ENCODE measurements at places on chromosomes 2 and 18.

- DNase-seq = no peak
Observed at GRCh38 chr18:75081486-75081885, 127.5 kb downstream of the PTGR3 start.

DNA sequence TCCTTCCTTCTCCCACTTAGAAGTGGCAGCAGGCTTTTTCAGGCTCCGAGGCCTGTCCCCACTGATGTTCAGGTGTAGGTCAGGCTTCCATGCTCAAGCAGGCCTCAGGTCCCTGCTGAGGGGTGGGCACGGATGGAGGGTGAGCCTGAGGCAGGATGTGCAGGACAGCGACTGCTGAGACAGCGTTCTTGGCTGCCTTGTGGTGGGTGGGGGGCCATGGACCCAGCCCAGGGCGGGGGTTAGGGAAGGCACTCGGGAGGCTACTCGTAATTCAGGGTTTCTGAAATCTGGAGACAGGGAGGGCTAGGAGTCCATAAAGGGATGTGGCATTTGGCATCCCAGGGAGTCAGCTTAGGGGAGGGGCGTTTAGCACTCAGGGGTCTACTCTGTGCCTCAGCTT, 30.3 kb downstream of the COLEC11 start:
- no peak for DNase-seq

DNA sequence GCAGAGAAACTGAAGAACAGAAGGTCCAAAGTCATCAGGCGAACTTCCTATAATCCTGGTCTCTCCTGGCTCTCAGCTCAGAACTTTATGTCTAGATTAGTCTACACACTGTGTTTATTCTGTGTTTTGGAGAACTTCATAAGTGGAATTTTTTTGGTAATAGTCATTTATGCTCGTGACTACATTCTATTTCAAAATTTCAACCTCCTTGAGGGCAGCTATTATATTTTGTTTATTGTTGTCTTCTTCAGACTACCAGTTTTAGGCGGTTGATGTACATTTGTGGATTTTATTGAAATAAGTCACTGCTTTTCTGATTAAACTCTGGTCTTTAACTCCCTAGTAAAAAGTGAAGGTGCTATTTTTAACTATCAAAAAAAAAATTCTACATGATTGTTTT, 816.6 kb downstream of the SATB2 start:
- DNase-seq = no peak

- DNase-seq = peak; percentile 49
Observed at GRCh38 chr18:23311351-23312121, 141.6 kb upstream of the RIOK3 start.

GRCh38 chr18:30889519-30890301, 152.8 kb downstream of the DSC3 start:
- DNase-seq = no peak

GRCh38 chr18:21575656-21576055, 24.8 kb downstream of the ESCO1 start:
- no peak for DNase-seq

GRCh38 chr2:226579519-226579918, 220.1 kb downstream of the IRS1 start:
- DNase-seq = no peak

GRCh38 chr2:162111958-162112850, 38.2 kb upstream of the DPP4 start:
- no peak for DNase-seq

DNA sequence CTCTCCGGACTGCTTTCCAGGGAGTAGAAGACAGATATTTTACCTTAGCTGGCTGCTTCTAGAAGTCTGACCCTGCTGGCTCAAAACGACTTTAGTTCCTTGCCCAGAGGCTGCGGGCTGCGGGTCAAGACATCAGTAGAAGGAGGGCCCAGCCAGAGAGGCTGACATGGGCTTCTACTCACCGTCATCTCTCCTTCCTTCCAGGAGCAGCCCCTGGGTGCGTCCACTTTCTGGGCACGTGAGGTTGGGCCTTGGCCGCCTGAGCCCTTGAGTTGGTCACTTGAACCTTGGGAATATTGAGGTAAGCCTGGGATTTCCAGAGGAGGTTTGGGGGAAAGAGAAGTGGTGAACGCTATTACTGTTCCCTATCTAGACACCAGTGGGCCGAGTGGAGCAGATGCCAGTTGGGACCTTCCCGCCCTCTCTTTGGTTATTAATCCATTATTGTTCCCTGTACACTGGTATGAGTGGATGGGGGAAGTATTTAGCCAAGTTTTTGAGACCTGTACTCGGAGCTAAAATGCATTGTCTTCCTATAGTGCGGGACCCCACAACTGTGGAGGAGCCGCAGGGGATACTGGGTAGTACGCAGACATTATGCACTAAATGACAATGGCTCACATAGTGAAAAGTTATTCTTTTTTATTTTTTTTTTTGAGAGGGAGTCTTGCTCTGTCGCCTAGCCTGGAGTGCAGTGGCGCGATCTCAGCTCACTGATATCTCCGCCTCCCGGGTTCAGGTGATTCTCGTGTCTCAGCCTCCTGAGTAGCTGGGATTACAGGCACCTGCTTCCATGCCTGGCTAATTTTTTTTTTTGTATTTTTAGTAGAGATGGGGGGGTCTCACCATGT, 26.3 kb upstream of the CASP8 start:
- no peak for DNase-seq

DNA sequence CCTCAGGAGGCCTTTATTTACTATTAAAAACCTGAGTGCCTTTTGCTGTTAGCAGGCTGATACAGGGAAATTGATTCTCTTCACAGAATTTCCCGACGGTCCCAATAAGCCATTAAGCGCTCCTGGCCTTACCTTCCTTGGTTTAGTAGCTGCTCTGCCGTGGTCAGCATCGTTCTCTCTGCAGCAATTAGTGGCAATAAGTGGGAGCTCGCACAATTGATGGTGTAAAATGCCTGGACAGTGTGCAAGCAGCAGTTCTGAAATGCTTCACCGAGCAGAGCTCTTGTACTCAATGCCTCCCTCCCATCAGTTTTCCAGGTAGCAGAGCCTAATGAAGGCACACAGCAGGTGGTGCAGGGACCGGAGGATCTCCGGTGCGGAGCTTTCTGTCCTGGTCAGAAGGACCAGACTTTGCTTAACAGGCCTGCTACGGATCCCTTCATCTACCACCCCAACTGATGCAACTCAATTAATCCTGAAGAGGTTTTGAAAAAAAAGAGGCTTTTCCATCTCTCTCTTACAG, 1.1 kb upstream of the LINC00305 start:
- no peak for DNase-seq

DNA sequence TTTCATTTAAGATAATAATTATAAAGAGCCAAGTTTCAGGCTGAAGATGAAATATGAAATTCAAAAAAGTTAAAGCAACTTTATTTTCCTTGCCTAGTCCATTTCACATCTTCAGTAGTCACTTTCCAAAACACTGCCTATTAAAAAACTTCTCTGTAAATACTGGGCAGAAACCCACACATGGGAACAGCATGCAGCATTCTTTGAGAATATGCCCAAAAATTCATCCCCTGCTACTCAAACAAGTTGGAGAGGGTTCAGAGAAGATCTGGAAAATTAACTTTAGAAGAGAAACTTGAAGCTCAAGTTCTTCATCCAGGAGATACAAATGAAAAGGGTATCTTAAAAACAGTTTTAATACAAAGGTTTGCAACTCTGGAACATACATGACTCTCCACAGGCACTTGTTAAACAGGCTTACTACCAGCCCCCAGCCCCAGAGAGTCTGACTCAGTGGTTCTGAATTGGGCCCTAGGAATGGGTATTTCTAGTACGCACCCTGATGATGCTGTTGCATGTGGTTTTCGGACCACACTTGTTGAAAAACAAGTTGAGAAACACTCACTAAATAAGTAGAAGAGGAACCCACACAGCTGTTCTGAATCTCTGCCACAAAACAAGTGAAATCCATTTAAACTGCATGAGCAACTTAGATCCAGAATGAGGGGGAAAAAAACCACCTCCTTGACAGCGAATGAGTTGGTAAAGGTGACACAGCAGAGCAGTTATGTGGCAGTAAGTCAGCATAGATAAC, 329.1 kb downstream of the SATB2 start:
- no peak for DNase-seq

- DNase-seq = peak; percentile 45
Observed at GRCh38 chr2:60586081-60586480, 32.6 kb upstream of the BCL11A start.

DNA sequence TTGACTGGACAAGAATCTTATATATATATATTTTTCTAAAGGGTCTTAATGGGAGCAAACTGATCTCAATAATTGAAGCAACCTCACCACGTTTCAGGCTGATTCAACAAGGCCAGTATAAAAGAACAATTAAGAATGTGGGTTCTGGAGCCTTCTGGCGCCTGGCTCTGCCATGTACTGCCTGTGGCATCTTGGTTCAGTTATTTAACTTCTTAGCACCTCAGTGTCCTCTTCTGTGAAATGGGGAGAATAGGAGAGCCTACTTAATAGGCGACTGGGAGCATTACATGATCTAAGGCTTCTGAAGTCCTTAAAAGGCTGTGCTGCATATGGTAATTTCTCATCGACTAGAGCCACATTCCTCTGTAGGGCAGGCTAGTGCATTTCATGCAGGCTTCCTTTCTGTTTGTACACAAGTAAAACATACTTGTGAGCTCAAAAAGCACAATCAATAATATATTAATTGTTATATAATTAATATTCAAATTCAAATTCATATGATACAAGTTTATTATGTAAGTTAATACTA, 118.4 kb upstream of the LYPD1 start:
- DNase-seq = no peak

DNA sequence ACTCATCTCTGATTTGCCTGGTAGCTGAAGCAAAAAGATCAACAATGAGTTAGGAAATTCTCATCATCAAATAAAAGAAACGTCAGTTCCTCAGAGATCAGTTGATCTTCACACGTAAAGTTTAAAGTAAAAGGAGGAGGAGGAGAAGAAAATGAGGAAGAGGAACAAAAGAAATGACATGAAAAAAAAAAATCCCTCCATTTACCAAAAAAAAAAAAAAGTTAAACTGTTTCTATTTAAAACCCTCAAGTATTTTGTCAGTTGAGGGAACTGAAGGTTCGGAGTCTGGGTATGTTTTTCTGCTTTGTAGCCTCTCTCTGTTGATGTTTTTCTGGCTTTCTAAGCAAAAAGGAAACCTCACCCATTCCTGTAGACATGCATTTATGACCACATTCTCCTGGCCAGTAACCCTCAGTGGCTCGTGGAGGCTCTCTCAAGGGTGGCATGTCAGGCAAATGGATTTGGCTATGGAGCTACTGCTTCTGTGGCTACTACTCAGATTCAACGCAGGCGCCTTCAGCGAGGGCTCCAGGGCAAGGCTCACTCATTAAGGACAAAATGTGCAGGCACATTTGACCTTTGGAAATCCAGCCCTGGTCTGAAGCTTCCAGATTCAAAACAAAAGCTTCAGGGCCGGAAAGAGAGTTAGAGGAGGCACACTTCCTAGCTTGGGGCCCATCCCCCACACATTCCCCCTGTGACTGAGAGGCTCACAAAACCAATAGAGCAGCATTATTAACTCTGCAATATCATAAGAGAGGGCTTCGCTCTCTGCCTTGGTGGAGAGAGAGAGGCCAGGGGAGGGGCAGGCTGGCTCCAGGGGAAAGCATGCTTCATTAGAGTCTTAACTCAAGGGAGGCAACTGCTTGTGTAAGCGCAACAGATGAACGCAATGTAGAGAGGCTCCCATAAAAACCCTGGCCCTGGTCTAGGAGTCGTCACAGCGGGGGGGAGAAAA, 22.3 kb downstream of the KLF7 start:
- no peak for DNase-seq

GRCh38 chr2:156349605-156350004, 17.1 kb upstream of the NR4A2 start:
- no peak for DNase-seq

GRCh38 chr2:18482666-18483065, 77.8 kb downstream of the RDH14 start:
- DNase-seq = no peak

DNA sequence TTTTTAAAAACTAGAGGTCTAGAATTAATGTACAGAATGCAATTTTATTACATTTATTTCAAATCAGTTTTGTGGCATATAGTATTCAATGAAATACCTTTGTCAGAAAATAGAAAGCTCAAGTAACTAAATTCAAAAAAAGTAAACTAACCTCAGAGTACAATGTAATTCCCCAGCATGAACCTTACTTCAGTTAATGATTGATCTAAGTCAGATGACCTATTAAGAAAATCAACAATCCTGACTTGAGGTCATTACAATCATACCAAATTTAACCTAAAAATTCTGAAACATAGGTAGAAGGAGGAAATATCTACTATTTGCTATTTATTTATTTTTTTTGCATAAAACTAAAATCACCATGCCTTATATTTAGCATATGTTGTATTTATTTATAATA, 142.9 kb downstream of the CCDC102B start:
- no peak for DNase-seq

DNA sequence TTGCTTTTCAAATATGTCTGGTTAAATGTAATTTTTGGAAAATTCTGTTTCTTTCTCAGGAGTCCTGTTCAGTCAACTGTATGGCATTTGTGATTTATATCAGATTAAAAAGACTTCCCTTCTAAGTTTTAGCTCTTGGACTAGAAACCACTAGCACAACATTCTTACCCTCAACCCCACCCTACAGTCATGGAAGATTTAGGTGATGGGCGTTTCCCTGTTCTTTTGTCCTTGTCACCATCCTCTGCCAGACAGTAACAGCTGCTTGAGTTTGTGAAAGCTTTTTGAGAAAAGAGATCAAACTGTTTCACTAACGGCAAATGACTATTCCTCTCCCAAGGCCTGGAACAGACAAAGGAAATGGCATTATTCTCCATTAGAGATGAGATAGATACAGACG, 31.8 kb downstream of the SERPINB5 start:
- DNase-seq = no peak

DNA sequence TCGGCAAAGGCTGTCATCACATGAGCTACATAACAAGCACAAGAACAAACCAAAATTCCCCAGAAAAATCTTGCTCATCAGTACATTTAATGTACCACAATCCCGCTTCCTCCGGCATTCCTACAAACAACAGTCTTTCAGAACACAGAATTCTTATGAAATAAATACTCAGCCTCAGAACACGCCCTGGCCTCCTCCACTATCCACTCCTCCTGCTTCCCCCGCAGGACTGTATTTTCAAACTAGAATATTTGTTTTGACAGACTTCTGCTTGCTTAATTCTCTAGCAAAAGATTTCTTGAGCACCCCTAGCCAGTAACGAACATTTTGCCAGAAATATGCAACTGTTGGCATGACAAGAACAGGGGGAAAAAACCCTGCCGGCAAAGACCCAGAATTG, 131.2 kb downstream of the THADA start:
- no peak for DNase-seq

DNA sequence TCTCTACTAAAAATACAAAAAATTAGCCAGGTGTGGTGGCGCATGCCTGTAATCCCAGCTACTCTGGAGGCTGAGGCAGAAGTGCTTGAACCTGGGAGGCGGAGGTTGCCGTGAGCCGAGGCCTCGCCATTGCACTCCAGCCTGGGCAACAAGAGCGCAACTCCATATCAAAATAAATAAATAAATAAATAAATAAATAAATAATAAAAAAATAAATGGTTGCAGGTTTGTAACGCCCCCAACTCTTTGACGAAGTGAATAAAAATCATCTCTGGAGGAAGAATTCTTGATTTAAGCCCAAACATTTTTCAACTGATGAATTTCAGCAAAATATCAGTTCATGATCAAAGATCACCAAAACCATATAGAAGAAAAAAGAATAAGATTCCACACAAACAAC, 13.3 kb upstream of the CNRIP1 start:
- DNase-seq = no peak

Data from RWPE1 (cell line).